Activated CD4-positive, alpha-beta T cell treated with anti-CD3 and anti-CD28 coated beads, Interleukin-2, amount 10 ng/mL, durations not matched to agents 7 days and 5 days (primary cell): ENCODE measurements at places on chromosomes 7 and 10.

- DNase-seq = no peak
These were observed 17.7 kb downstream of the NPY start for GRCh38 chr7:24301703-24302102.

- no peak for DNase-seq
These were observed at the start of gene TLX1 for GRCh38 chr10:101130984-101131961. TLX1 (plus strand) TSS chr10:101131300; CDS start chr10:101131542, 242 bp downstream.

- no peak for DNase-seq
These were observed 111.6 kb upstream of the GATA3 start for GRCh38 chr10:7942859-7943258.

GRCh38 chr10:28930514-28931495 is 253.5 kb downstream of the BAMBI start:
- no peak for DNase-seq

GRCh38 chr10:35579116-35579515 is 26.0 kb upstream of the GJD4 start:
- DNase-seq = no peak

DNA sequence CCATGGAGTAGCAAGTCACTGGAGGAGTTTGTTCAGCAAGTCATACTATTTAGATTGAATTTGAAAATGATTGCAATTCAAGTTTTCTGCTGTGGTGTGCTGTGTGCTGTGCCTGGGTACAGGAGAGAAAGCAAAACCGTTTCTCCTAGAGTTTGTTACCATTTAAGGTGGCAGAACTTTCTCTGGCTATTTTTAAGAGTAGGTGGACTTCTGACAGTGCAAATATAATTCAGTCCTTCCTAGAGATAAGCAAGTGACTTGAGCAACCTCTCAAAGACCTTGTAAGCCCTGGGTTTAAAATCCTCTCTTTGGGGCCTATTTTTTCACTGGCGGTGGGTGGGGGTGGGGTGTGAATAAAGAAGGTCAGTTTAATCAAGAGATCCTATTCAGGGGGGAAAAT is 42.9 kb upstream of the FGL2 start:
- DNase-seq = no peak

DNA sequence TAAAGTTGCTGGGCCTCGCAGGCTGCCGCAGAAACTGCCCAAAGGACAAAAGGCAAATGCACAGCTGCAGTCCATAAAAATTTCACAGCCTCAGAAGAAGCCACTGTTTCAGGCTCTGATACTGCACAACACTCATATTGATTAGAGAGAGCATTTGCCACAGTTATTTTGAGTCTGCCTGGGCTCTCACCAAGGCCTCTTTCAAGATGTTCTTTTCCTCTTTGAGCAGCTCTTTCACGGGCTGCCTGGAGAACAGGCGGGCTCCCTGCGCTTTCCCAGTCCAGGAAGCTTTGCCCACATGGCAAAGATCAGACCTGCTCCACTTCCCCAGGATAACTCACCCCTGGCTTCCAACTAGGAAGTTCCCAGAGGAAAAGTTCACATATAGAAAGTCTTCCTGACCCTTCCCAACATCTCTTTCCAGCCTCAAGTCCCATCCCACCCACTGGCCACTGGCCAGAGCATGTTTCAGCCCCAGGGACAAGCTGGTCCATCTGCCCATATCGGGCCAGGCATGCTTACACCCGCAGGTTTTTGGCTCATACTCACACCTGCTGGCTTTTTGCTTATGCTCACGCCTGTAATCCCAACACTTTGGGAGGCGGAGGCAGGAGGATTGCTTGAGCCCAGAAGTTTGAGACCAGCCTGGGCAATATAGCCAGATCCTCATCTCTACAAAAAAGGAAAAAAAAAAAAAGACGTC is 3.3 kb downstream of the SLIT1 start:
- DNase-seq = no peak

DNA sequence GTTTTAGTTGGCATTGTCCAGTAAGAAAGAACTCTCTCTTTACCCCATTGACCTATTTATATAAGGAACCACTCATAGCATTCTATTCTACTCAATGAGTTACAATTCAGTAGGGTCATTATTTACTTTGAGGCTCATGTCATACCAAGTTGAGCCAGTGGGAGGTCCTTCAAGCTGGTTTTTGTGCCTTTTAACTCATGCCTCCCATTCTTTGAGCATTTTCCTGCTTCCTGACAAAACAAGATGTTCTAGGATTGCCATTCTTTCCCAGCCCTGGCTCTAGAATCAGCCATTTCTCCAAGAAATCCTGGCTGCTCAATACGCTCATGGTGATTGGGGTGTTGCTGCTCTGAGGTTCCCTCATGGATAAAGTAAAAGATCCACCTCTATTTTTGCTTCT is 250.1 kb downstream of the ABCA13 start:
- DNase-seq = no peak

- no peak for DNase-seq
These were observed 40.7 kb downstream of the OGDH start for GRCh38 chr7:44646921-44647636.

- DNase-seq = no peak
These were observed 473.6 kb upstream of the C7orf33 start for GRCh38 chr7:148116829-148117403.

DNA sequence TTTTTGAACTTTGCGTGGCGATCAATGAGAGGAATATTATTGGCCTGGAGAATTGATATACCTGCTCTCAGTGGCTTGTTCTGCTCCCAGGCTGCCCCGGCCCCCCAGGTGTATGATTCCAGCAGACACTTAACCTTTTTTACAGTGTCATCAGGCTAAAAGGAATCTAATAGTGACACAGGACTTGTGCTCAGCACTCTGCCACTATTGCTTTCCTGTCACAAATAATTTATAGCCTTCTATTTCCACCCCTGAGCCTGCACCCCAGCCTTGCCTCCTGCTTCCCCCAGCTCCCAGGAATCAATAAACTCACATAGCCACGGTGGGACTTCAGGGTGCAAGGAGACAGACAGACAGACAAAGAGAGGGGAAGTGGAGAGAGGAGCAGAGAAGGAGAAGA is 28.3 kb downstream of the PAX2 start:
- no peak for DNase-seq

DNA sequence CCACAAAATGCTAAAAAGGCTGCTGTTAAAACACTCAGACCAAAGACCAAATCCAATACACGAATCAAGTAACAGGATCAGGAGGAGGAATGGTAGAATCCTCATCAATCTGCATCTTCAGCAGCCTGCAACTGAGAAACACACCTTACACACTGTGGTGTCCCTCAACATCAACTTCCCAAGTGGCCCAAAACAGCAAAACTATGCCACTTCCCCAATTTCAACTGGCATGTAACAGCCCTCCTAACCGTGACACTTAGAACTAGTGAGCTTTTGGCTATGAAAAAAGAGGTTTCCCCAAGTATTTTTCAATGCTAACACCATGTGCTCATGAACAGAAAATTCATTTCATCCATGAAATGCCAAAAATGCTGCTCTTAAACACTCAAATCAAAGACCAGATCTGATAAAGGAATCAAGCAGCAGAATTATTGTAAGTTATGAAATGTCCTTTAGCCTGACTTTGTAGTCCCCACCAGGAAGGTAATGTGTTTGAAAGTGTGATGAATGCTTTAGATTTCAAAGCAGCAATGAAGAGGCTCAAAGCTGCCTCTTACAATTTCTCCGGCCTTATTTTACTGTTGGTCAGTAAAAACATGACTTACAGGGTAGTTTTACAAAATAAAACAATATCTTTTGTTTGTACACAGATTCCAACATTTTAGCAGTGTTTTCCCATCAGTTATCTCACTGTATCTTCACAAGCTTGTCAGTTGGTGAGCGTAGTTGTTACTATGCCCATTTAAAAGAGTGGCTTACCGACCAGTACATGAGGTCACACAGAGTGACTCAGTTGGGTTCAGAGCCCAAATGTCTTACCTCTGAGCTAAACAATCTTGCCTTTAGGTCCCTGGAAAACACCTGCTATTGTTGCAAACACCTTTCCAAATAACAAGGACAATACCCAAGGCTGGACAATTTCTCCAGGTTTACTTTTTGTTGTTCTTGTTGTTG is 65.7 kb upstream of the ASAH2 start:
- DNase-seq = no peak

DNA sequence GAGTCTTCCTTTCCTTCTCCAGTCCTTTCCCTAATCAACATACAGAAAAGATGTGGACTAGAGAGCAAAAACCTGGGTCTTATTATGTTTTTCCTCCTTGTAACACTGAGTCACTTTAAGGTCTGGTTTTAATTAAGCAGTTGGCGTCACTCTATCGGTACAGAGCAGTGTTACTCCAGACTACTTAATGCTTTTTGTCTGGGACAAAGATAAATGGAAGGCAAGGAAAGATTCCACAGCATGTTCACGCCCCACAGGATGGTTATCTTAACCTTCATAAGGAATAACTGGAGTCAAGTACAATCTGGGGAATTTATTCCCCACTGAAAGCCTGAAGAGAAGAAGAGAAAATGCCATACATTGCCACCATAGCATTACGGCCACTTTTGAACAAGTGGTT is 145.7 kb downstream of the ELAPOR2 start:
- no peak for DNase-seq

- peak; percentile 7 for DNase-seq
These were observed 234.4 kb upstream of the IMMP2L start for GRCh38 chr7:111796671-111797070.

- no peak for DNase-seq
These were observed 99.6 kb downstream of the LMBR1 start for GRCh38 chr7:156793334-156793733.

DNA sequence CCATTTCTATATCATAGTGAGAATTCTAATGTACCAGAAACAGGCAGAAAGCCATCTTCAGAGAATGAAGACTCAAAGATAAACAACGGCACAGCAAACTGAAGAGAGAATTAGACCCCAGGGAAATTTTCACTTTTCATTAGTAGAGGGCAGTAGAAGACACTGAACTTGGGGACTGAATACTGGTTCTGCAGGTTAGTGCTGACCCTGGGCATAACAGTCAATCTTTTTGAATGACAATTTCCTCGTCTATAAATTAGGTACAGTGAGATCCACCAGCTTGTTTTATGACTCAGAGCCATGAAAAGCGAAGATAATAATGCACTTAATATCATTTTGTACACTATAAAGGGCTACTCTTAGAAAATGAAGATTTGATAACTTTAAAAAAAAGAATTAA is 13.7 kb downstream of the FKBP14 start:
- DNase-seq = no peak

DNA sequence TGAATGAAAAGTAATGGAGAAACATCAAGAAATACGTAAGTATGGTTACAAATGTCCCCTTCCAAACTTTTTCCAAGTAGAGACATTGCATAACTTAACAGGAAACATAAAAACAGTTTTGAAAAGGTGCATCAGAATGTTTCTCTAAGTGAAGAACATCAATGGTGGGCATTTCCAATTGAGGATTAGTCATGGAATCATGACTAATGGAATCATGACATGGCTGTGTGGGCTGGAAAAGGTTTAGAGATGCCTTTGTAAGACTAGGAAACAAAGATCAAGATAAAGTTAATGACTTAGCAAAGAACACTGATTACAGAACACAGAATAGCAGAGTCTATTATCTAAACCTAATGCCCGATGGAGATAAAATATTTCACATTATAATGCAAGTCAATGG is 272.0 kb downstream of the HPSE2 start:
- DNase-seq = no peak

GRCh38 chr7:133428876-133429275 is 176.0 kb downstream of the EXOC4 start:
- DNase-seq = no peak

DNA sequence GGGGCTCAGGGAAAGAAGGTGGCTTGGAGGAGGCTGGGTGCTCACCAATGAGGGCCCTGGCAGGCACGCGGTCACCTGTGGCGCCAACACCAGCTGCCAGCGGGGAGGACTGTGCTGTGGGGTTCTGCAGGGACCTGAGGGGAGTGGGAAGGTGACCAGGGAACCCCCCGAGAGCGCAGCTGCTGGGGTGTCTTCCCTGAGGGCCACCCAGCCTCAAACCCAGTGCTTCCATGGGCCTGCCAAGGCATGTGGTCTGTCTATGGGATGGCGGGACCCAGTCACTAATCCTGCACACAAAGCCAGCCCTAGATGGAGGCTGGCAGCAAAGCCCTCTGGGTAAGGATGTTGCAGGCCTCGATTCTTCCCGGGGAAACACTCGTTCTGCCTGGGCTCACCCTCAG is 117.1 kb downstream of the EBF3 start:
- DNase-seq = no peak

- no peak for DNase-seq
These were observed 37.5 kb upstream of the DPYSL4 start for GRCh38 chr10:132149271-132149670.

DNA sequence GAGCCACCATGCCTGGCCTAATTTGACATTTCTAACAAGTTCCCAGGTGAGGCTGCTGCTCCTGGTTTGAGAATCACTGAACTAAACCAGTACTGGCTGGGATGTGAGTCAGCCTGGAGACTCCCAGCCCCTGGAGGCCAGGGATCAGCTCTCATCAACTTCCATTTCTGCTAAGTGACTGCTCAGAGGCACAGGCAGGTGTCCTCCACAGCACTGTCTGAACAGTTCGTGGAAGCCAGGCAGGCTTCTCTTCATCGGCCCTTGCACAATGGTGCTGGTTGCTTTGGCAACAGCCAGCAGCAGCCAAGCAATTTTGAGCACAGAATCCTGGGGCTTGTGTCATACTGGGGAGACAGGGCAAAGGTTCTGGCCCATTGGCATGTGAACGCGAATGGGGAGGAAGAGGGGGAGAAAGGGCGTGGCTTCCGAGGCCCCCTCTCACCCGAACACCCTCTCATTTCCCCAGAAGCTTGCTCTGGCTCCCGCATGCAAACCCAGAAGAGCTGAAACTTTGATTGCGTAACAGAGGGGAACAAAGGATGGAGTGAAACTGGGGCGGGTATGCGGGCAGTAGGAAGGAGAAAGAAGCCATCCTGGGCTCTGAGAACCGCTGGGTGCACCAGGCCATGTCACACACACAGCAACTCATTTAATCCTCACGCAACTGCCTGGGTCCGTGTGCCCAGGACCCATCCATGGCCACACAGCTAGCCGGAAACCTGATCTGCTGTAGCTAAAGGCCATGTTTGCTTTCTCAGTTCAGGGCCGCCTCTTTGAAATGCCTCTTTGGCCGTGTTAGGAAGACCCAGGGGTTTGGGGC is 9.0 kb upstream of the POR start:
- DNase-seq = no peak

DNA sequence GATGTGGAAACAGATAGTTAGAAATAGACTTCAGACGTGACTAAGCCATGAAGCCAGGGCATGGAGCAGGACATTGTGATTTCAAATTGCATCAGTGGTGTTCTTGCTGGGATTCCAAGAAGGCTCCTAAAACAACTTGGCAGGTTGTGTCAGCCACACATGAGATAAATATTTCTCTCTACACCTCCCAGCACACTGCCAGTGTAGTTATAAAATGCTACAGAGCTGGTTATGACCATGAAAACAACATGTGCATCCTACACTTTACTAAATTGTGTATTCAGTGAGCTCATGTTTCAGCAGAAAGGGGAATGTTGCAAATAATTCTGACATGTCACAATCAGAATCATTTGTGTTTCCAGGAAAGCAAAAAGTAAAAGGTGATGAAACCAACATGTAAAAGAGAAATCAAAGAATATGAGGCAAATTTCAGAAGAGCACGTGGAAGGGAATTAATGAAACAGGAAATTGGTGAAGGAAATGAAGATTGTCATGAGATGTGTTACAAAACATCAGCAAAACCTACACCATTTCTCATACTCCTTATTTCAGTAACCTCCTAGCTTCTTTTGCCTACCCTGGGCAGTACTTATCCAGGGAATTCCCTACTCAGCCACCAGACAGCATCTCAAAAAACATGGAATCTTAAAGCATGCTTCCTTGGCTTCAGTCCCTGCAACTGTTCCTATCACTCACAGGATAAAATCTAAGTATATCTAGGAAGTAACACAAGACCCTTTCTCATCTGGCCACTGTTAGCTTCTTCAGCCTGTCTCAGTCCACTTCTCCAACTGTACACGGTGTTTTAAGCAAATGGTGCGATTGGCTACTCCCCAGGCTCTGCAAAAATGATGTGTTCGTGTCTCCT is 5.8 kb upstream of the CYP3A7 start:
- DNase-seq = no peak
